ENCODE measurements at places on chromosomes 11 and 22. TPM values are rescaled to one million over a fixed set of nuclear protein-coding genes. Genes with fewer than 3 reads are reported as not detected.

The POLD3 gene
- 68.4 TPM for total RNA-seq

The UEVLD gene
- total RNA-seq, result 15.7 TPM

The THAP7 gene
- total RNA-seq, result 34.3 TPM

The CCDC188 gene
- total RNA-seq, result not detected

The MYRF gene
- 0.68 TPM for total RNA-seq

The C22orf31 gene
- total RNA-seq, result not detected

The POU2AF3 gene
- not detected for total RNA-seq

The TRIM29 gene
- total RNA-seq, result not detected

The NTM gene
- total RNA-seq, result not detected

The SYT13 gene
- total RNA-seq, result not detected

The TMEM121B gene
- 0.36 TPM for total RNA-seq

The MPEG1 gene
- 0.70 TPM for total RNA-seq

The LRRC32 gene
- 12.1 TPM for total RNA-seq

The CASP5 gene
- not detected for total RNA-seq

The HTR3B gene
- not detected for total RNA-seq

The EHF gene
- not detected for total RNA-seq

The PARVG gene
- total RNA-seq, result 72.9 TPM

The TMEM86A gene
- 0.52 TPM for total RNA-seq

The HEPACAM gene
- not detected for total RNA-seq

The PKNOX2 gene
- total RNA-seq, result not detected

The TMEM109 gene
- total RNA-seq, result 109 TPM

- DNase-seq, result no peak
Measured at GRCh38 chr22:21945453-21946261, 7.0 kb downstream of the PPM1F start.

- no peak for DNase-seq
Measured at GRCh38 chr11:9905960-9906791, 242.3 kb downstream of the SWAP70 start.

GRCh38 chr22:26828311-26828710 is 170.9 kb downstream of the MIAT start:
- DNase-seq, result no peak

DNA sequence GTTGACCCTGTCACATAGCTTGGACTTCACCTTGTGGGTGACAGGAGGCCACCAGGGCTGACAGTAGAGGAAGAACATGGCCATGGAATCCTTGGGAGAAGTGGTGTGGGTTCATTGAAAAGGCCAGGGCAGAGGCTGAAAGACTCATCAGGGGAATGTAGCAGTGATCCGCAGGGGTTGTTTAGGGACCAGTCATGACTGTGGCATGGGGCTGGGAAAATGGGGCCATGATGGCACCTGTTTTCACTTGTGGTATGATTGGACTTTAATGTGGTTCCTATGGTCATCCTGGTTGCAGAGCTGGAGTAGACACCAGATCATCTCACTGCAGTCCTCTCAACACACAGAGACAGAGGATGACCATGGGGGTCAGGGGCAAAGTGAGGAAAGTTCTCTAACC is 66.7 kb upstream of the MYEOV start:
- no peak for DNase-seq

DNA sequence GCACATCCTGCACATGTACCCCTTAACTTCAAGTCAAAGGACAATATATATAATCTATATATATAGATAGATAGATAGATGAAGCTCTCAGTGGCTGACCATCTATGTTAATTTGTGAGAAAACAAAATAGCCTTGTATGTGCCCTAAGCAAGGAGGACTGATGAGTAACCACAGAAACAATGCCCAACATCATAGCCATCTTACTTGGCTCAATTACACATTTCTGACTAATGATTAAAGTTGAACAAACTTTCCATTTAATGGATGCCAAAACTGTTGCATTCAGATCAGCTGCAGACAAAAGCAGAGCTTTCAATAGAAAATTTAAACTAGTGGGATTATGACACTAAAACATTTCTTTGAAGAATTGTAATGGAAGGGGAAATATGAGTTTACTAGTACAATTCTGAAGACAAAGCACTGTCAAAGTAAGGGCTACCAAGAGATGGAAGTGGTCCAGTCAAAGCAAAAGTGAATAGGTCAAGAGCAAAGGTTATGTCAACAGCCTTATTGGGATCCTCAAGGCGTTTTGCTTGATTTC is 1188.2 kb upstream of the RAG2 start:
- no peak for DNase-seq

- DNase-seq, result no peak
Measured at GRCh38 chr11:14914536-14914935, 22.5 kb upstream of the CYP2R1 start.

- no peak for DNase-seq
Measured at GRCh38 chr22:43042101-43042780, 27.3 kb upstream of the PACSIN2 start.

DNA sequence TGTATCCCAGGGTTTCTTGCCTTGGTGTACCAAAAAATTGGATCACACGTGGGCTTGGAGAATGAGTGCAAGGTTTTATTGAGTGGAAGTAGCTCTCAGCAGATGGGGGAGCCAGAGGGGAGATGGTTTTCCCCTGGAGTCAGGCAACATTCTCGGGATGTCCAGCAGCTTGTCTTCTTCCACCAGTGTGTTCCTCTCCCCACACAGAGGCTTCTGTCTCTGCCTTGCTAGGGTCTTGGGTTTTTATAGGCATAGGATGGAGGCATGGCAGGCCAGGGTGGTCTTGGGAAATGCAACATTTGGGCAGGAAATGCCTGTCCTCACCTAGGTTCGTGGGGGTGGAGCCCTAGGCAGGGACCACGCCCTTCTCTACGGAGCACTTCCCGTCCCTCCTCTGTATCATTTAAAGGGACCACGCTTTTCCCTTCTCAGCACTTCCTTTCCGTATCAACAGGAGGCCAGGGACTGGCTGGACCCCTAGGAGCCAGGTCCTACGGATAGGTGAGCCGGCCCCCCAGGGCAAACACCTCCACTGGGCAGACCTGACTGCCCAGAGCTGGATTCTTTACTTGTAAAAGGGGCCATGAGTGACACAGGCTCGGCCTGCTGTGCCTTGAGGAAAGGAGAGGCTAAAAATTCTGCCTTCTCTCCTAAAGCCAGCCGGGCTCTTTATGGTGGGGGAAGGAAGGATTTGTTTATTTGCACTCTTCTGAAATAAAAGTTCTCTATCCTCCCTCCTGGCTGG is 55.3 kb upstream of the CCDC188 start:
- peak; percentile 72 for DNase-seq

- no peak for DNase-seq
Measured at GRCh38 chr11:134710861-134711407, 298.9 kb upstream of the B3GAT1 start.

DNA sequence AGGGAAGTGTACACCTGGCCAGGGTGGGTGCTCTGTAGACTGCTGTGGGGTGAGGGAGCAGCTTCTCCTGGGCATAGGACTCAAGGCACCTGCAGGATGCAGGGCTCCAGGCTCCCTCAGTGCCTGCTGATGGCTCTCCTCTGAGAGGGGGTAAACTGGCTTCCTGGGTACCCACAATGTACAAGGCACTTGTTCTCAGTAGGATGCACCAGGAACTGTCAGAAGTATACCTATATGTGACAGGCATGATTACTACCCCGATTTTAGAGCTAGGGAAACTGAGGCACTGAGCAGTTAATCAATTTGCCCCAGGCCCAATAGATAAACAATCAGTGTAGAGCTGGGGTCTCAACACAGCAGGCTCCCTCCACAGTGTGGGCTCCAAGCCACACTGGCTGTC is 31.4 kb upstream of the GNAZ start:
- DNase-seq, result no peak

GRCh38 chr11:70271649-70271953 is 1.1 kb downstream of the PPFIA1 start:
- DNase-seq, result no peak

DNA sequence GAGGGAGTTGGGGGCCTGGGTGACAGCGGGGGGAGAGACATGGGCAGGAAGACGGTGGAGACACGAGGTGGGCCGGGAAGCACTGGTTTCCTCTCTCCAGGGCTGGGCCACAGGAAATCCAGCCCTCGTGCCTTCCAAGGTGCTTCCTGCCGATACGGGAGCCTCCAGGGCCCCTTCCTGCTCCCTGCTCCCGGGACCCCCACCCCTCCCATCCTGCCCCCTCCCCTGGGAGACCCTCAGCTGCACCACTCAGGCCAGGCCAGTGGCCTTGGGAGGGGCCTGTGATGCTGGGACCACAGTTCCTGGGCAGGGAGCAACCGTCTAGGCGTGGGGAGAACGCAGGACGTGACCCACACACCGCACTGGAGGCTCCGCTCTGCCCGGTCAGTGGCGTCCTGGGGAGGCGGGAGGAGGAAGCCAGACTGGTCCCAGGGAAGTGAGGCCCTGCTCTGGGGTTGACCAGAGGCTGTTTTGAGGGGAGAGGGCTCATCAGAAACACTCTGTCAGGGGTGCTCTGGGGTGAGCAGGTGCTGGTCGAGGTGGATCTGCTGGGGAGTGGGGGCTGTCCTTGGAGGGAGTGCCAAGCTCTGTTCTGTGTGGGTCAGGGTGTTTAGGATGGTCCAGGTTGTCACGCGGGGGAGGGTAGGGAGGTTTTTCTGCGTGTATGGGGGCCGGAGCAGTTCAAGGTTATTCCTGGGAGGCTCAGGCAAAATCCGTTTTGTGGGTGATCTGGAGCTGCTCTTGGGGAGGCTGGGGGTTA is at the start of gene SHANK3:
Gene SHANK3, plus strand, starts transcription at position 353 of the 760 bp plus-strand sequence.
- DNase-seq, result no peak

DNA sequence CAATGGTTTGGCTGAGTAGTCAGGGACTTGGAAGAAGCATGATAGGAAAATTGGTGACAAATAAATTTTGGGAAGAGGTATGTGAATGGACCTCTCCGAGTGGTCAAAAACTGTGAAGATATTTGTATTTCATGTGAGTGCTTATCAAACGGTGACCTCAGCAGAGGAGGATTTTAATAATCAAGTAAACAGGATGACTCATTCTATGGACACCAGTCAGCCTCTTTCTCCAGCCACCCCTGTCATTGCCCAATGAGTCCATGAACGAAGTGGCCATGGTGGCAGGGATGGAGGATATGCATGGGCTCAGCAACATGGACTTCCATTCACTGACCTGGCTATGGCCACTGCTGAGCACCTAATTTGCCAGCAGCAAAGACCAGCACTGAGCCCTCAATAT is 21.2 kb downstream of the MS4A4E start:
- no peak for DNase-seq

- DNase-seq, result no peak
Measured at GRCh38 chr22:29139965-29140782, 65.5 kb upstream of the EMID1 start.

DNA sequence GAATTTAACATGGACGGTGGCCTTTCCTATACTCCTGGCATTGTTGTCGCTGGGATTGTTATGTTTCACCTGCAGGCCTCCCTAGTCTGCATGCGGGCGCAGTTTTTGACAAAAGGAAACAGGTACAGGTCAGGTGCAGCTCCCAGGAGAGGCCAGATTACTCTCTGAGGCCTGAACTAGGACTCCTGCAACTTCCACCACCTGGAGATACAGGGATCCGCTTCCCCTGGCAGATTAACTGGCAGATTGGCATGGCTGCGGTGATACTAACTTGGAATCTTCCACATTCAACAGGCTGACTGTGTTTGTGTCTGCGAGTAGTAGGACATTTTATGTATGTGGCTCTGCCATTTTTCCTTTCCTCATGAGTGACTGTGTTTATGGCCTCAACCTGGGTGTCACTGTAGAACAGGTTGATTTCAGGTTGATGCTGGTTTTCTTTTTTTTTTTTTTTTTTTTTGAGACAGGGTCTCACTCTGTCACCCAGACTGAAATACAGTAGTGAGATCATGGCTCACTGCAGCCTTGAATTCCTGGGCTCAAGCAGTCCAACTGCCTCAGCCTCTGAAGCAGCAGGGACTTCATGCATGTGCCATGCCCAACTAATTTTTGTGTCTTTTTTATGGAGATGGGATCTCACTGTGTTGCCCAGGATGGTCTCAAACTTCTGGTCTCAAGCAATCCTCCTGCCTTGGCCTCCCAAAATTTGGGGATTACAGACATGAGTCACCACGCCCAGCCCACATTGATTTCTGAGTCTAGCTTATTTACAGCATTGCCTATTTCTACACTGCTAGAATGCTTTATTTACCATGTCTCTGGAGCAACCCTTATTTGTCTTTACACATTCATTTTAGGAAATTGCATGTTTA is 1.7 kb upstream of the USP28 start:
- no peak for DNase-seq

GRCh38 chr11:101254037-101254436 is 124.4 kb upstream of the PGR start:
- no peak for DNase-seq

DNA sequence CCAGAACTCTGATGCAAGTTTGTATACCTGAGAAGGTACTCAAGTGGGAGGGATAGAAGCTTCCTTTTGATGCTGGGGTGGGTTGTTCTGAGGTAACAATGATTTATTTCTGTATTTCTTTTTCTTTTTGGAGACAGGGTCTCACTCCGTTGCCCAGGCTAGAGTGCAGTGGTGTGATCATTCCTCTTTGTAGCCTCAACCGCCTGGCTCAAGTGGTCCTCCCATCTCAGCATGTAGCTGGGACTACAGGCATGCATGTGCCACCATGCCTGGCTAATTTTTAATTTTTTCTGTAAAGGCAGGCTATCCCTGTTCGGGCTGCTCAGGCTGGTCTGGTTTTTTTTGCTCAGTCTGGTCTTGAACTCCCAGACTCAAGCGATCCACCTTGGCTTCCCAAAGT is 7.9 kb downstream of the KDM2A start:
- no peak for DNase-seq

GRCh38 chr11:113075586-113076095 is 114.4 kb downstream of the NCAM1 start:
- no peak for DNase-seq

GRCh38 chr11:119015054-119015611 is 3.0 kb downstream of the RPS25 start:
- no peak for DNase-seq

GRCh38 chr11:67631411-67631810 is 1.7 kb upstream of the NUDT8 start:
- DNase-seq, result no peak

GRCh38 chr11:19864141-19865140 is 151.8 kb downstream of the NAV2 start:
- DNase-seq, result no peak

- no peak for DNase-seq
Measured at GRCh38 chr22:46178755-46179505, 28.6 kb downstream of the PPARA start.

GRCh38 chr11:46710821-46711269 is 8.2 kb upstream of the F2 start:
- DNase-seq, result no peak

GRCh38 chr11:35105319-35106079 is 33.5 kb upstream of the CD44 start:
- DNase-seq, result no peak

Data from activated naive CD8-positive, alpha-beta T cell treated with anti-CD3 and anti-CD28 coated beads for 36 hours (primary cell).